IMR-90 (cell line): ENCODE measurements at places on chromosomes 6 and 20.
A peak's percentile ranks its signal among the peaks of the same experiment; 100 is the strongest.

GRCh38 chr6:100426744-100427338, 37.9 kb downstream of the SIM1 start:
- no peak for DNase-seq

DNA sequence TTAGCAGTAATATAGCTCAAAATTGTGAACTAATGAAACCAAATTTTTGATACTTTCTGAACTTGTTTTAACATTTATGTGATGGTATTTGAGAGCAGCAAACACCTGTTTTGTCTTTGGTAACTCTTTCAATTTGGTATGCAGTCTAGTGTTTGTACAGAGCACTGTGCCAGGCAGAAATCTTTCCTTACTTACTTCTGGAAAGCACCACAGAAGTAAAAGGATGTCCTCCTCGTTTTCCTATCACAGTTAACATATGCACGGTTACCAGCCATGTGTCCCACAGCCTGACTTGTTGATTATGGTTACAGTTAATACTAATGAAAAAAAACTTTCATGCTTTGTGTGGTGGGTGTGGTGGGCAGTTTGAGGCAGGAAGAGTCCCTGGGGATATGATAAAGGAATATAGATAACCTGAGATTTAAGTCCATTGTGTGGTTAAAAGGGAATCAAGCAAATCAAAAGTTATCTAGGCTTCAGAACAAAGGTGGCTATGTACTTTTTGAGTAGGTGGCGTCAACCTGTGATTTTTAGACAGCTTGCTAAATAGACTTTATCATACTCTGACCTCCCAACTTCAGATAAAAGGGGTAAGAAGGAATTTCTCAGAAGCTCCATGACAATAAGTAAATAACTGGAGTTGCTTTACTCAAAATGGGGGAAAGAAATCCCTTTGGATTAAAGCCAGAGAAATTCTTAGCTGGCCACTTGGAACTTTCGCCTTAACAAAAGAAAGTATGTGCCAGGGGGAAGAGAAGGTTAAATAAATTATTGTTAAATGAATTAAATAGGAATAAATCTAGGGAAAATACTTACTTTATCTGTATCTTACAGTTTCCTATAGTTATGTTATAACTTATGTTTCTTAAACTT, 20.1 kb upstream of the COL10A1 start:
- DNase-seq, result no peak

- DNase-seq, result no peak
Observed at GRCh38 chr6:125294925-125295324, 6.8 kb downstream of the HDDC2 start.

GRCh38 chr6:66771626-66772025, 1064.6 kb upstream of the EYS start:
- DNase-seq, result no peak

GRCh38 chr6:104828478-104828877, 31.2 kb downstream of the HACE1 start:
- DNase-seq, result no peak

DNA sequence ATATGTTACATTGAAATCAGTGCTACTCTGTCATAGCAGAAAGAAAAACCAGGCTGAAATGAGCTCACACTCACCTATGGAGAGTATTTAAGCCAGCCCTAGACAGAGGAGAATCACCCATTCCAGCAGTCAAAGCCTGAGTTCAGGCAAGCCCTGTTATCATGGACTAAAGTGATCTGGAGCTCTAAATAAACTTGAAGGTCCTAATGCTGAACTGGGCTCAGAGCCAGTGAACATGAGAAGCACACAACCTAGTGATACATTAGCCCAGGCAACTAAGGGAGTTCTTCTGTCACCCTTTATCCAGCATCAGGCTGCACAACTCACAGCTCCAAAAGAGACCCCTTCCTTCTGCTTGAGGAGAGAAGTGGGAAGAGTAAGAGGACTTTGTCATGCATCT, 425.0 kb downstream of the COL12A1 start:
- peak; percentile 63 for DNase-seq

DNA sequence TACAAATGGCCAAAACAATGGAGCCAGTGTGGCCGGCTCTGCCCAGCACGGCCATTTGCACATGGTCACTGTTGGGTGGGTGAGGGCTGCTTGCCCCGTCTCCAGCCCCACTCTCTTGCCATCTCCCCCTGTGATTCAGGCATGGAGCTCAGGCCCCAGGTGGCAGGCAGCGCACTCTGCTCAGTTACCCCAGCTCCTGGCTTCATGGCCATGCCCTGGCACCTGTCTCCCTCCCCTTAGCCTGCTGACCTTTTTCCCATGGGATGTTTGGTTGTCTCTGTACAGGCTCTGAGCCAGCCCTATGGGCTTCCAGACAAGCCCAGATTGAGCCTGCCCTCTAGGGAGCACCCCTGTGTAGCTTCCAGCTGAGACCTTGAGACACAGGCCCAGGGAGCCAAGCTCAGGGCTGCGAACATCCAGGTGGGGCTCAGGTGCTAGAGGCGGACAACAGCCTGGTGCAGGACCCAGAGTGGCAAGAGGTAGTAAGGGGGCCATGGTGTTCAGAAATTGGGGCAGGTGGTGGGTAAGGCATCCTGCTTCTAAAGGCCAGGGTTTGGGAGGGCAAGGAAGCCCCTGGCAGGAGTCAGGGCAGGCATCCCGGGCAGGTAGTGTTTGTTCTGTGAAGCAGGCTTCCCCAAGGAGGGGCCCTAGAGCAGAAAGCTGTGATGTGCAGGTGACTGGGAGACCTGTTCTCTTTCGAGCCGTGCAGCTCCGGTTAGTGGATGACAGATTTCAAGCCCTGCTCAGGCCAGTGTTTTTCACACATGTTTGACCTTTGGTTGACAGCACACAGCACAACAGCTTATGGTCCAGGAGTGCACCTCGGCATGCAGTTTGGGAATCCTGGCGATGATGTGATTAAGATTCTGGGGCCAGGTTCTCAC, 17.7 kb downstream of the SYNJ2 start:
- DNase-seq, result no peak

DNA sequence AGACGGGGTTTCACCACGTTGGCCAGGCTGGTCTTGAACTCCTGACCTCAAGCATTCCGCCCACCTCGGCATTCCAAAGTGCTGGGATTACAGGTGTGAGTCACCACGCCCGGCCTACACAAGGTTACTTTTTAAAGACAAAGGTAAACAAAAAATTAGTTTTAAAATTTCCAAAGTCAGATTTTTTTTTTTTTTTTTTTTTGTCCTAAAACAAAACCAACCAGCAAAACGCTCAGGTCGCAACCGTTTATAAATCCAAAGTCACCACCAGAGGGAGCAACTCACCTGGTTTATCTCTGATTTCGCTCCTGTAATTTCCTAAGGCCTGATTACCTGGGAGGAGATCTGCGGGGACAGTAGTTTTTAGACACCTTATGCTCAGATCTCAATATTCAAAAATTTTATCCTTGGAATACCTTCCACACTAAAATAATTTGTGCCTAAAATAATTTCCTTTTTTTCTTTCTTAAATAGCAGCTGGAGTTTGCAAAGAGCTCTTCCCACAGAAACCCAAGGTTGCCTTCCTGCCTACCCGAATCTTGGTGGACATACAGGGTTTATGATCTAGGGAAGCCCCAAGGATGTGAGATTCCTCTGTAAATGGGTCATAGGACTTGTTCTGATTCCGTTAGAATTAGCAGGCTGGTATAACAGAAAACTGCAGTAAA, 19.8 kb upstream of the TREM1 start:
- DNase-seq, result peak; percentile 49

DNA sequence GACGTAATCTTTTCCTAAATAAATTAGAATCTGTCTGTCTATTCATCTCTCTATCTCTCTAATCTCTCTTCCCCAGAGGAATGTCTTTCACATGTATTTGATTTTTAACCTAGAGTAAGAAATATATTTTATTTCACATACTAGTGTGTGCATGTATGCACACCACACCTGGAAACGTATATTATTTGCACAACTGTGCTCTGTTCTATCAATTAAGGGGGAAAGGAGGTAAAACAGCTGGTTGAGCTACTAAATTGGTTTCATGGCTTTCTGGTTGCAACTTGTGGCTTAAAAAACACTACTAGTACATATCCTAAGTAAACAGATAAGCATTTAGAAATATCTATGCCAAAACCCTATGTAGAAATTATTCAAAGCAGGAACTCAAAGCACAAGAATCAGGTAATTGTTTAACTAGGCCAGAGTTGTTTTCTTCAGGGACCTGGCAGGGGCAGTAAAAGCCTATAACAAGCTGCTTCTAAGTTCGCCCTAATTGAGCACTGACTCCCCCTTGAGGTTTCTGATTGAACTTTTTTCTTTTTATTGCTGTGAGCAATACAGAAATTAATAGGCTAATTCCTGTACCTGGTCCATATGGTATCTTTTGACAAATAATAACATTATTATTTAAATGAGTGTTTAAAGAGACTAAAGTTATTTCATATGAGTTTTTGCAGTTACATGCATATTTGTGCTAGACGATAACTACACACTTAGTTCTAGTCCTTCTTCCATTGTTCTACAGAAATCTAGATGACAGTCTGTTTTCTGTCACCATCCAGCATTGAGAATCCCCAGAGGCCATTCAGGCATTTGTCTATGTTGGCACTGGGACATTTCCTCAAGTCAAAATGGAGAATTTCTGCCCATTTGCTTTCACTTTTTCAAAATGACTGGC, 88.6 kb downstream of the MCHR2 start:
- peak; percentile 56 for DNase-seq

- DNase-seq, result no peak
Observed at GRCh38 chr6:14316651-14317386, 199.2 kb downstream of the CD83 start.

DNA sequence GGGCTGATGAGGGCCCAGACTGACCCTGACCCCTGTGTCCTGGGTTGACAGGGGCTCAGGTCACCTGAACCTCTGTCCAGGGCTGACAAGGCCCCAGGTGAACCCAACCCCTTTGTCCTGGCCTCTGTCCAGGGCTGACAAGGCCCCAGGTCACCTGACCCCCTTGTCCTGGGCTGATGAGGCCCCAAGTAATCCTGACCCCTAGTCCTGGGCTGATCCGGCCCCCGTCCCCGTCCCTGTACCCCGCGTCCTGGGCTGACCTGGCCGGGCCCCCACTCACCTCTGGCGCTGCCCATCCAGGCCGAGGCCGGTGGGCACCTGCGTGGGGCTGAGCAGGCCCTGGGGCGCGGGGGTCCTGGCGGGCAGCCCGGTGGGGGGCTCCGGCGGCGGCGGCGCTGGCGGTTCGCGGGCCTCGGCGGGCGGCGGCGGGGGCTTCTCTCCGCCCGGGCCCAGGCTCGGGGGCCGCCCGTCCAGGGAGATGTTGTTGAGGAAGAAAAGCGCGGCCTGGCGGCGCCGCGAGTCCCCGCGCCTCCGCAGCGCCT, 379 bp downstream of the CABLES2 start:
- no peak for DNase-seq

GRCh38 chr20:20338133-20338730, 29.7 kb upstream of the INSM1 start:
- DNase-seq, result no peak

DNA sequence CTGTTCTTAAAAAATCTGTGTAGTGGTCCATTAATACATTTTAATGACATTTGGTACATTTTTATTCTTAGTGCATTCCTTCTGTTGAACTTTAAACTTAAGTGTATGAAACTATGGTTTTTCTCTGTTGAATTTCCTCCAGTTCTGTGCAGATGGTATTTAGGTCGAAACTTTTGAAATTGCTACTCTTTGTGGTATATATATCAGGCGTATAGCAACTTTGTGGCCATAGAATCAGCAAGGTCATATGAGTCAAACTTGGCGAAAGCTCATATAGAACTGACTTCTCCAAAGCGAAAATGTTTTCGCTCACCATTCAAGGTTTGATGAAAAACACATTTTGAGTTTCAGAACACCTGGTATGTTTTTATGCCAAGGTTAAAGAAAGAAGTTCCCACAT, 93.7 kb downstream of the MAP3K4 start:
- peak; percentile 10 for DNase-seq

GRCh38 chr6:73832313-73832712, 136.3 kb downstream of the CD109 start:
- DNase-seq, result no peak

GRCh38 chr6:121865811-121866210, 430.4 kb downstream of the GJA1 start:
- no peak for DNase-seq

- DNase-seq, result no peak
Observed at GRCh38 chr6:136989571-136990241, 55.1 kb downstream of the IL20RA start.

- peak; percentile 47 for DNase-seq
Observed at GRCh38 chr6:57198926-57199636, 23.0 kb downstream of the RAB23 start.

DNA sequence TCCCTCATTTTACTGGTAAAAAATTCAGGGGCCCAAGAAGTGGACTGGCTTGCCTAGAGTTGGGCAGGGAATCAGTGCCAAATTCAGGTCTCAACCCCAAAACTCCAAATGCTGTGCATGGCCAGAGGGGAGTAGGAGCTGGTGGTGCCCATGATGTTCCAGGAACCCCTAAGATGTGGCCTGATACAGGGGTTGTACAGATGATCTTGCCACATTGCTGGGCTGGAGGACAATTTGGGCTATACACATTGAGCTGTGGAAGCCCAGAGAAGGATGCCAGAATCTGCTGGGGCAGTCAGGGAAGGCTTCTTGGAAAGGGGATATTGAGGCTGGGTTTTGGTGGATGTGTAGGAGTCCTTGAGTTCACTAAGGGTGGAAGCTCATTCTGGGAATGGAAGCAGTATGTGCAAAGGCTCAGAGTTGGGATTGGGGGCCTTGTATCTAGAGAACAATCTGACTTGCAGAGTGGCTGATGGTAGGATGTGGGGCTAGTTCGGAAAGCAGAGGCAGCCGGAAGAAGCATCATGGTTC, 38.0 kb upstream of the APCDD1L start:
- no peak for DNase-seq

DNA sequence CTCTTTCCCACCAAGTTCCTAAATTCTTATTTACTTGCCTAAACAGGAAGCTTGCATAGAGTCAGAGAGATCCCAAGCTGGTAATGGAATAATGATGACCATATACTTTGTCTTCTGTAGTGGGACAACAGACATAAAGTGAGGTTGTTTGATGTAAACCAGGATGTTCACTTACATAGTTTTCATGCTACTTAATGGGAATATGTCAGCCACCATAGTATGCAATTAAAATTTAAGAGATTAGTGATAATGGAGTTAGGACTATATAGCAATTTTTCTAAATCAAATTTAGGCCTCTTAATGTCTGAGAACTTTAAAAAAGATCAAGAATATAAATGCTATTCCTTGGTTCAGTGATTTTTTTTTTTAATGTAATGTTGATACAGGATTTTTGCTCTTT, 180.6 kb downstream of the BCKDHB start:
- no peak for DNase-seq

- DNase-seq, result no peak
Observed at GRCh38 chr20:13703265-13703664, 64.5 kb upstream of the TASP1 start.

DNA sequence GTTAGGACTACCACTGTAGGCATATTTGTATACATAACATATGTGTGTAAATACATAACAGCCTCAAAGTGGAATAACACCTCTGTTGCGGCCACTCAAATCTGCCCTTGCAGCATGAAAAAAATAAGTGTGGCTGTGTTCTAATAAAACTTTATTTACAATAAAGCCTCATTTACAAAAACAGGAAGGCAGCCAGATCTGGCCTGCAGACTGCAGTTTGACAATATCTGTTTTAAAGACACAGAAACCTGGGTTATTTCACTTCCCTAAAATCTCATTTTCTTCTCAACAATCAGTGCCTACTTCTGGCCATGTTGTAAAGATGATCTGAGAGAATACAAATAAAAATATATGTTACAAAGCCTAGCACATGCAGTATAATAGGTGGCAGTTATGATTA, 53.9 kb upstream of the SCML4 start:
- DNase-seq, result no peak
